Activated naive CD4-positive, alpha-beta T cell treated with anti-CD3 and anti-CD28 coated beads, Interleukin-2, amount 50 U/mL, for 72 hours (primary cell): ENCODE measurements at places on chromosomes 7 and 10. TPM values are rescaled to one million over a fixed set of nuclear protein-coding genes. Genes with fewer than 3 reads are reported as not detected.

GRCh38 chr10:53325066-53325465 is 552.5 kb upstream of the MBL2 start:
- DNase-seq, result no peak

- peak; percentile 35 for DNase-seq
Observed at GRCh38 chr10:131641231-131641630, 259.6 kb upstream of the PPP2R2D start.

DNA sequence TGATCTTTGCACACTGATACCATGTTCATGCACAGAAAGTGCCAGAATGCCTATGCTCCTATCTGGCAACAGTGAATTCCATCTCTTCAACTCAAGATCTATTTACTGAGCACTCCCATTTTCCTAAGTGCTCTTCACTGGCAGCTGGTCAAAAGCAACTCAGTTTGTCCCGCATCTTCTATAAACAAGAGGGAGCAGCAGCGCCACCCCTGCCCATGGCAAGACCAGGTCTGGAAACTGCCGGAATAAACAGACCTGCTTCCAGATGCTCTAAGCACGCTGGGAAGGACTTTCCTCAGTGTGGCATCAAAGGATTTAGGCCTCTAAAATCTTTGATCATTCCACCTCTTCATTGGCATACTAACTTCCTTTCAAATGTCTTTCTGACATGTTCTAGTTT is 104.4 kb upstream of the MACROH2A2 start:
- no peak for DNase-seq

GRCh38 chr10:117928281-117928680 is 118.5 kb downstream of the RAB11FIP2 start:
- DNase-seq, result no peak

Gene MEOX2
- total RNA-seq, result not detected

Gene CHAT
- total RNA-seq, result not detected

Gene DNAJC1
- total RNA-seq, result 27.8 TPM

Gene PHYHIPL
- total RNA-seq, result not detected
